ENCODE measurements at places on chromosomes 3 and 15.

- no peak for DNase-seq
Measured at GRCh38 chr15:40499931-40500330, 29.1 kb downstream of the CHST14 start.

GRCh38 chr3:43366481-43366880, 80.1 kb downstream of the SNRK start:
- DNase-seq = no peak

GRCh38 chr3:179671747-179672242, 19.0 kb downstream of the USP13 start:
- DNase-seq = no peak

- no peak for DNase-seq
Measured at GRCh38 chr3:109116031-109116430, 1.9 kb downstream of the MORC1 start.

GRCh38 chr3:17259685-17260084, 374.9 kb downstream of the PLCL2 start:
- no peak for DNase-seq

GRCh38 chr3:13148126-13148525, 74.9 kb upstream of the IQSEC1 start:
- no peak for DNase-seq

All from nephron progenitor cell (in vitro differentiated cells).